GM20000 (cell line): ENCODE measurements at places on chromosomes 1 and 21.
A peak's percentile ranks its signal among the peaks of the same experiment; 100 is the strongest.

GRCh38 chr1:96472471-96472870, 249.1 kb upstream of the PTBP2 start:
- DNase-seq: no peak

- no peak for DNase-seq
These were observed 9.6 kb upstream of the GPR37L1 start for GRCh38 chr1:202112859-202113689.

- DNase-seq: peak; percentile 41
These were observed 1.1 kb downstream of the ADGRL2 start for GRCh38 chr1:81801651-81802456.

GRCh38 chr1:80218112-80218511, 1211.6 kb upstream of the ADGRL4 start:
- DNase-seq: peak; percentile 8

DNA sequence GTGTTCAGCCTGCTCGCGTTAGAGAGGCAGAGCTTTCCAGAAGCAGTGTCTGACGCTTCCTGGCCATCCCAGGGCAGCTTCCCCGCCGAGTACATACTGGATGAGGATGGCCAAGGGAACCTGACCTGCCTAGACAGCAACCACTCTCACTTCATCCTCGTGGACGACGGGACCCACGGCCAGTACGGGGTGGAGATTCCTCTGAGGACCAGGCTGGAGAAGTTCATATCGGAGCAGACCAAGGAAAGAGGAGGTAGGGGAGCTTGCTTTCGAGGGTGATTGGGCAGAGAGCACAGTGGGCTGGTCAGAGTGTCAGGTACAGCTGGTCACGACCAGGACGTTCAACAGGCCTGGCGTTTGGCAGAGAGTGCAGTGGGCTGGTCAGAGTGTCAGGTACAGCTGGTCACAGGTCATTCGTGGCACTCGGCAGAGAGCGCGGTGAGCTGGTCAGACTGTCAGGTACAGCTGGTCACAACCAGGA, 22.4 kb downstream of the TRPM2 start:
- no peak for DNase-seq

- no peak for DNase-seq
These were observed 508.0 kb downstream of the OMA1 start for GRCh38 chr1:58038574-58038973.

- DNase-seq: no peak
These were observed 35.1 kb downstream of the MPZL1 start for GRCh38 chr1:167756730-167757405.

GRCh38 chr1:213138892-213139291, 87.9 kb downstream of the RPS6KC1 start:
- DNase-seq: no peak

DNA sequence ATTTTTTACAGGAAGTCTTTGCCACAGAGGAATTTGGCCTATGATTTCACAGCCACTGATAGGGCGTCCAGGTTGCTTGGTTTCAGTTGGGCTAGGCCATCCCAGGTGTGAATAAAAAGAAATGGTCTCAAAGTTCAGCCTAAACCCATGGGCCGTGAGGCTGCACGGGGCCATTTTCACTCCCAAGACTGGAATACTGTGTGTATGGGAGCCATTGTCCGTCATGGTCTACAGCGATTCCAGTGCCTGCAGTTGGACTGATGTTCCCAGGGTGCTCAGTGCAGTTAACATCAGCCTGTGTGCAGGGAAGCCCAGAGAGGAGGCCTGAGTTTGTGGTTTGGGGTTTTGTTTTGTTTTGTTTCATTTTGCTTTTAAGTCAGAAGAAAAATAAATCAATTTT, 133.2 kb downstream of the ADSS2 start:
- no peak for DNase-seq

DNA sequence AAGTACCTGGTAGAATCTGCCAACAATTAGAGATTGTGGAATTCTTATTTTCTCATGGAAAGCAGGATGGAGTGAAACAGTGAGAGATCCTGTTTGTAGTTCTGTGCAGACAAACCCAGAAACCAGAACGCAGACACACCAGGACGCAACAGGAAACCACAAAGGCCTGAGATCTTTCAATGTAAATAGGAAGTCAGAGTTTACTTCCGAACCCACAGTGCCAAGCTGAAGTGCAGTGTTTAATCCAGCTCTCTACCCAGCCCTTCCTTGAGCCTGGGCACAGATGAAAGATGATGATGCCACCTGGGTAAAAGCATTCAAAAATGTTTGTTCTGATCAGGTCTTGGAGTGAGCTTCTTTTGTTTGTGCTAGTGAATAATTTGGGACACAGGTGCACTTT, 244.2 kb upstream of the HOOK1 start:
- DNase-seq: no peak

DNA sequence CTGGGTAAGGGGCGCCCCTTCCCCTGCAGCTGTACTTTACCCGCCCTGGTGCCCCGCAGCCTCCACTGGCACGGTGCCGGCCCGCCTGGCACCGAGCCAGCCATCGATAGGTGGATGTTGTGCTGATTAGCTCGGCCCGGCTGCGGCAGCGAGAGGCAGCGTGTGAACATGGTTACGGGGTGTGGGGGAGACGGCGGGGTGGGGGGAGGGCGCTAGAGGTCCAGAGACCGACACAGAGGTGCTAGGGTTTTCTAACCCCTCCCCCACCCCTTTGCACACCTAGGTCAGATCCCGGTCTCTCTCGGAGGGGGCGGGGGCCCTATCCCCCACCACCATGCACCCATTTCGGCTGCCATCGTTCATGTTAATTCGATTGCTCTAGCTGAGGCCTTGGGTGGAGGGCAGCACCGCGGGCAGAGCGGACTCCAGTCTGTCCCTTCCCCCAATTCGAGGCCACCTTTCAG, 6.7 kb downstream of the EFNA4 start:
- no peak for DNase-seq

DNA sequence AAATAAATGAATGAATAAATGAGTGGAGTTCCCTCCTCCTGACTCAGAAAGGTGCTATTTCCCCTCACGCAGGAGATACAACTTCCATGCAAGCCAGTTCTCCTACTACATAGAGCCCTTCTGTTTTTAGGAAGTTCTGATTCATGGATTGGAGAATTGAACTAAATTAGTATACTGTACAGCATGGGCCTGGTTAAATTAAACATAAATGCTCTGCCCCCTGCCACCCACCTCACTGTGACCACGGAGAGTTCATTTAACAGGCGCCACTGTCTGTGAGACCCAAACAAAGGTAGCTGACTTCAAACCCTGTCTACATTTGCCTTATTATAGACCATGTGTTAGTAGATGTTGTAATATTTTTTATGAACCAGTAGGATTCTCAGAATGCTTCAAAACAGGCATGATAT, 9.1 kb upstream of the IRF2BP2 start:
- DNase-seq: no peak

GRCh38 chr1:195097316-195097715, 1510.9 kb downstream of the KCNT2 start:
- no peak for DNase-seq

- DNase-seq: no peak
These were observed 32.6 kb downstream of the TOMM20 start for GRCh38 chr1:235095938-235096562.

- no peak for DNase-seq
These were observed 174.5 kb downstream of the PLPPR4 start for GRCh38 chr1:99438656-99439230.

DNA sequence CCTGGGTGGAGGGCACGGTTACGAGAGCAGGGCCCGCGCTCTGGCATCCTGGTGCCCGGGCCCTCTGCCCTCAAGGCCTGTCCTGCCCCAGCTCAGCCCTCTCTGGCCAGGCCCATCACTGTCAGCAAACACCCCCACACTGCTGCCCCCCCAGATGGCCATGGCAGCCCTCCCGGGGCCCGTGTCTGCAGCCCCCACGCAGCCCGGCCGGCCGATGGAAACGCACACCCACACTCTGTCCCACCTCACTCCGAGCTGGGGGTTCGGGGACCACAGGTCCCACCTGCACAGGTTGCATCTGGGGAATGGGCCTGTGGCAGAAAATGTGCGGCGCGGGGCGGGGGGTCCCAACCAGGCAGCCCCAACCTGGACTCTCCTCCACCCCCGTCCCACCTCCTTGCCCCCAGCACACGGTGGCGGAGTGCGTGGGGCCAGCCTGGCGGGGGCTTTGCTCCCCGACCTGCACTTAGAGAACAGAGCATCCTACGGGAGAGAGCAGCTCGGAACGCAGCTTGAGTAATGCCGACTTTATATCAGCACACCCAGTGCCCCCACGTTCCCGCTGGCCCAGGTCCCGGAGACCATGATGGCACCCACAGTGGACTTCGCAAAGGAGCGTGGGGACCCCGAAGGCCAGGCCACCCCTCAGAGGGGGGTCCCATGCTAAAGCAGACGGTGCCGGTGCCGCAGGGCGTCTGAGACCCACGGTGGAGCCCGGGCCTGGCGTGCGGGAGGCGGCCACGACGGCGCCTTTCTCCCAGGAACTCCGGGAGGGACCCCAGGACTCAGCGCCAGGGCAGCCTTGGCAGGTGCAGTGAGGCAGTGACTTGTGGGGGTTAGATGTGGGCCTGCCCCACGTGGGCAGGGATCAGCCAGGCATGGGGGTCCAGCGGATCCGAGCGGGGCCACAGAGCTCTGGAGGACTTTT, 7.5 kb upstream of the RNF223 start:
- DNase-seq: no peak

- no peak for DNase-seq
These were observed 55.1 kb downstream of the RGS13 start for GRCh38 chr1:192691041-192691440.

DNA sequence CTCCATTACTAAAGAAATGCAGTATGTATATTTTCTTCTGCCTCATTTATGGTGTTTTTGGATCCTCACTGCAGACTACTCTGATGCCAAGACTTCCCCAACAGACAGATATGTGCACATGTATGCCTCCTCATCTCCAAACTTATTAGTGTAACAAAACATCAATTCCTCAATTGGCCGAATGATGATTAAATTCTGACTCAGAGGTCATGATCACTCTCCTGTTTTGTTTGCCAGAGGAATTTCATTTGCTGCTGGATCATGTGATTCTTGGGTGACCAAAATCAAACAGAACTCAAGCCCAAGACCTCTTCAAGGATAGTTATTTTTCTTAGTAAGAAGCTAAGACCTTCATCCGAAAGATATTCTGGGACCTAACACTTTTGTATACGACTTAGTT, 227.6 kb downstream of the LMO4 start:
- DNase-seq: no peak

- DNase-seq: peak; percentile 21
These were observed 291.9 kb upstream of the USP25 start for GRCh38 chr21:15437883-15438282.

DNA sequence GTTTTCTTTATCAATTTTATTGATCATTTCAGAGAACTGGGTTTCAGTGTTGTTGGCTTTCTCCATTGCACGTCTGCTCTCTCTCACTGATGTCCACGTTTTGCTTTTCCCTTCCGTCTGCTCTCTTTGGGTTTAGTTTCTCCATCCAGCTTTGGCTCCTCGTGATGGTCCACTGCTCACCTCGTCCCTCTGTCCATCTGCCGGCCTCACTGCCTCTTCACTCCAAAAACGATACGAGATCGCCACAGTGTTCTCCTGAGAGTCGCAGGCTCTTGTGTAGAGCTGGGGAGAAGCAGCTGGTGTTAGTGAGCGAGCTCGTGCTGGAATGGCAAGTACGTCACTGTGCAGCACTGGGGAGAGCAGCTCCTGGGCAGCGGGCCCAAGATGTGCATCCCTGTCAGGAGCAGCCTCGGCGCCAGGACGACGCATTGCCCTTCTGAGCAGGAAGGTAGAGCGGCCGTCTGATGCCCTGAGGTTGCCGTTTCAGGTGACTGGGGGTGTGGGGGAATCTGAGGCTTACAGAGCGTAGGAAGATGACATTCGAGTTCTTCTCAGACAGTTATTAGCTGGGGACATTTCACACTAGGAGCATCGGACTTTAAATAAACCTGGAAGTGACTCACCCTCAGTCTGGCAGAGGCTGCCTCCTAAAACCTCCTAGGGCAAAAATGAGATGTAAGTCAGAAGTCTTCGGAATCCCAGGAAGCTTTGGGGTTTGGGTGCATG, 31.4 kb upstream of the PCBP3 start:
- DNase-seq: no peak

GRCh38 chr1:61301824-61302657, 219.7 kb downstream of the NFIA start:
- no peak for DNase-seq

DNA sequence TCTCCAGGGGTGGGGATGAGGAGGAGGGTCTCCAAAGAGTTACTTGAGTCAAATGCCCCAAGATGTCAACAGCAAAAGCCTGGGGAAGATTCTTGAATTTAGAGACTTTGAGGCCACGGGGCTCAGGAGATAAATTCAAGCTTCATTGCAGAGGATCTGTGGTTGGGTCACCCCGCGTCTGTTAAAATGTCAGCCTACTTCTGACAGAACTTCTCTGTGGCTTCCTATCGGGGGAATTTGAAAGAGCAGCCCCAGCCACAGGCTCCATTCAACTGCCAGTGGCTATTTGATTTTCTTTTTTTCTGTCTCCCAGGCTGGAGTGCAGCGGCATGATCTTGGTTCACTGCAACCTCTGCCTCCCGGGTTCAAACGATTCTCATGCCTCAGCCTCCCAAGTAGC, 62.5 kb upstream of the EFHD2 start:
- no peak for DNase-seq

- DNase-seq: no peak
These were observed 630.0 kb upstream of the RGS18 start for GRCh38 chr1:191528275-191528674.

- DNase-seq: peak; percentile 74
These were observed 37.1 kb upstream of the CAP1 start for GRCh38 chr1:40003156-40004093.

DNA sequence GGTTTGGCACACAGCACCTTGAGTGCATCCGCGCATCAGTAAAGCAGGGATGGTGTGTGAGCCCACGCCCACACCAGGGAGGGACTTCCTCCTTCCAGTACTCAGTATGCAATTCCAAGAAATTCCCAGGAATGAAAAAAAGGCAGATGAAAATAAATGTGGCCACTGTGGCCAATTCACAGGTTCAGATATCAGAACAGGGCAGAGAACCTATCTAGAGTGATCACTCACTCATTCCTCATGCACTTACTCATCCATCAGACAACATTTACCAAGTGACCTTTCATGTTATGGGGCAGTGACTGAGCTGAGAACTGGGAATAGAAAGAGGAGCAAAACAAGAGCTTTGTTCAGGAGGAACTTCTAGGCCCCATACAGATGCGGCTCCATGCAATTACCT, 113.7 kb downstream of the ZSCAN20 start:
- no peak for DNase-seq

GRCh38 chr1:48750109-48750508, 26.6 kb downstream of the BEND5 start:
- DNase-seq: no peak

GRCh38 chr1:15380601-15381508, 28.8 kb upstream of the EFHD2 start:
- no peak for DNase-seq

- no peak for DNase-seq
These were observed 51.0 kb downstream of the SYDE2 start for GRCh38 chr1:85149805-85150204.

- DNase-seq: no peak
These were observed 86.5 kb downstream of the PSMG1 start for GRCh38 chr21:39096754-39097153.
